ENCODE measurements at places on chromosomes 2 and 18.

GRCh38 chr2:60446413-60447267 lies 106.8 kb downstream of the BCL11A start:
- no peaks in the 10 kb centered on the region for H3K27me3 ChIP-seq
- H3K4me3 ChIP-seq: no peak overlapping the region
- DNase-seq: no peak
- H3K27ac ChIP-seq: no peak overlapping the region

- H3K4me1 ChIP-seq: peaks cover 3% of the 10 kb centered on the region
- H3K27ac ChIP-seq: no peak overlapping the region
- H3K36me3 ChIP-seq: no peaks in the 10 kb centered on the region
- no peaks in the 10 kb centered on the region for H3K27me3 ChIP-seq
- H3K4me3 ChIP-seq: no peak overlapping the region
Measured at GRCh38 chr2:216858312-216858711, 1.6 kb downstream of the TNP1 start.

GRCh38 chr2:115161081-115161770 lies 718.8 kb downstream of the DPP10 start:
- H3K36me3 ChIP-seq: no peaks in the 10 kb centered on the region
- H3K27me3 ChIP-seq: no peaks in the 10 kb centered on the region
- DNase-seq: no peak
- peak overlapping the region; percentile 28 for H3K4me3 ChIP-seq

GRCh38 chr2:230868947-230869913 lies 4.5 kb downstream of the ITM2C start:
- H3K27ac ChIP-seq: no peak overlapping the region
- H3K4me3 ChIP-seq: no peak overlapping the region
- no peaks in the 10 kb centered on the region for H3K36me3 ChIP-seq
- peaks cover 3% of the 10 kb centered on the region for H3K4me1 ChIP-seq
